Inflammatory macrophage treated with lipopolysaccharide for 4 hours (primary cell): ENCODE measurements at places on chromosomes 11 and 22.

DNA sequence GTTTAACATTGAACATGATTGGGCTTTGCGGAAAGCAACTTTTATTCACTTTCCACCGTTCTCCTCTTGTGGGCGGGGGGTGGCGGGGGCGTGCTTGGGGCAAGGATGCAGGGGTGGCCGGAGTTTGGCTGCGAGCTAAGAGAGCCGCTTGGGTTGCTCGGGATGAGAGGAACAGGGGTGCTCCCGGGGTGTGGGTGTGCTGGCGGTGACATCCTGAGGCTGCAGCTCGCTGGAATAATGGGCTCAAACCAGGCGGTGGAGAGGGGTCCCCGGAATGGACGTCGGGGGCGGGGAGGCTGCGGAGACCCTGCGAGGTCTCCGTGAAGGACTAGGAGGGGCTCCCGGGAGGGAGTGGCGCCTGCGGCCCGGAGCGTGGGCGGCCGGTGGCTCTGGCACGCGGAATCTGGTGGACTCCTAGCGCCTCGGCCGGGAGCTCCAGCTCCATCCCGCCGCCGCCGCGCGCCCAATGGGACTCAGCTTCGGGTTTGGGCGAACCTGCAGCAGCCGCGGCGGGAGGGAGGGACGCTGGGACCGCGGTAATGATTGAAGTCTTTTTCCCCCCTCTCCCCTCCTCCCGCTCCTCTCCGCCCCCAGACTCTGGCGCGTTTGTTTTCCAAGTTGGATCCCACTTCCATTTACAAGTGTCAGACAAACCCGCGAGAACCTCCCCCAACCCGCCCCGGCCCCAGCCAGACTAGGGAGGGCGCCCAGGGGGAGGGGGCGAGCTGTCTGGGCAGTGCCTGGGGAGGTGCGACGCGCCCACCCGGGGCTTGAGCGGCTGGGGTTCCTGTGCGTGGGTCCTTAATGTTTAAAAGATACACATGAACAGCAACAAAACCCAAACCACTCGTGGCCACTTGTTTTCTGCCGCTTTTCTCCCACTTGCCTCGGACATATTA, 2.0 kb downstream of the FAT3 start:
- no peak for DNase-seq

GRCh38 chr11:60878245-60879101, 11.1 kb downstream of the ZP1 start:
- DNase-seq: no peak

GRCh38 chr11:112770487-112770886, 190.7 kb upstream of the NCAM1 start:
- DNase-seq: no peak

DNA sequence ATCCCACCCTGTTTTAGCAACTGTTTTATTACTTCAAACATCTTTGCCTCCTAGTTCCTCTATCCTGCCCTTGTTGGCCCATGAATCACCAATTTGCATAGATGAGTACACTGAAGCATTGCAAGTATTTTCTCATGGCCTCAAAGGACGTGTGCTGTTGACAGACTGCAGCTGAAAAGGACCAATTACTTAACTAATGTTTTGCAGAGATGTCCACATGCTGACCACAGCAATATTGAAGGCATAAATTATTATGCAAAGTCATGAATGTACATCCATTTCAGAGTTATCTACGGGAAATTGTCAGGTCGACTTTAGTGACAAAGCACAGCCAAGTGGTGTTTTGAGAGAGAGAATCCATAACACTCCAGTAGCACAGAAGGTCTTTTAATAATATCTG, 64.8 kb downstream of the CADM1 start:
- DNase-seq: peak; percentile 9

GRCh38 chr11:66789097-66789890, 53.9 kb upstream of the RCE1 start:
- DNase-seq: no peak

GRCh38 chr11:68263444-68264035, 8.2 kb downstream of the C11orf24 start:
- no peak for DNase-seq

- DNase-seq: no peak
Measured at GRCh38 chr11:90630176-90630575, 407.3 kb upstream of the CHORDC1 start.

DNA sequence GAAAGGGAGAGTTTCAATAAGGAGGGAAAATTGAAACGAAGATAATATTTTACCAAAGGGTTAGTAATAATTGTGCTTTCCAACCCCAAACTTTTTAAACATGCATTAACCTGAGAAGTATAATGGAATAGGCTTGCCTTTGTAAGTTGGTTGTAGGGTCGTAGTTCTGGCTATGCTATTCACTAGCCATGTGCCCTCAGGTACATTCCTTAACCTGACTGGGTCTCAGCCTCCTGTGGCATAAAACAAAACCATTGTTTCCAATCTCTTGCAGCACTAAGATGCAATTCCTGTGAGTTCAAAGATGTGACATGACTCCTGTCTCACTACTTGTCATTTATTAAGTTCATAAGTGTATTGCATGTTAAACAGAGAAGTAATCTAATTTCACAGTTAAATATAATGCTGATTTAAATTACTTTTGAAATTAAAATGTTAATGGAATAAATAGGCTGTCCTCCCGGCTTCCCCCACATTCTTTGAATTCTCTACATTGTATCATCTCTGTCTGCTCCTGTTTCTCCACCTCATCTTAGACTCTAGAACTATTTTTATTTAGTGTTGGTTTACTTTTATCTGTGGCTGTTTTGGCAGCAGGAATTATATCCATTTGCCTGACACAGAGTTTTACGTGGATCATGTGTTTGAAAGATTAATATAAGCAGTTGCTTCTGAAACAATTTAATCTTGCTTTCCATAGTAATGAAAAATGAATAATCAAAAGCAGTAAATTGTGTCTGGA, 216.3 kb downstream of the FAT3 start:
- no peak for DNase-seq

- no peak for DNase-seq
Measured at GRCh38 chr22:46500201-46500600, 37.2 kb downstream of the CELSR1 start.

- peak; percentile 24 for DNase-seq
Measured at GRCh38 chr22:49368976-49369725, 458.5 kb downstream of the BRD1 start.

- no peak for DNase-seq
Measured at GRCh38 chr11:64796047-64796756, 6.8 kb downstream of the MAP4K2 start.

DNA sequence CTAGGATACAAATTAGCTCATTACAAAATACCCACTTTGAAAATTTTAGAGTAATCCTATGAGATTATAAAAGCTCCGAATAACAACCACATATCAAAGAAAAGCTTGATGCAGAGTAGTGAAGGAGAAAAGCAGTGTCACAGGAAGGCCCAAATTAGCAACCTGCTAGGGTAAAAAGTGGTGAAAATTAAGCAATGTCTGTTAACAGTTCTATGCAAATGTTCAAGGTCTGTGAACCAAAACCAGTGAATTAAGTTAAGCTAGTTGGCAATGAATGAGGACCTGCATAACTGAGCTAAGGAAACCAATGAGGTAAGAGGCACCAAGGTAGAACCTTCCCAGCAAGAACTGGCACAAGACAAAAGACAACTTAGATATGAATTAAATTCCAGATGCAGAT, 29.6 kb downstream of the PRDM10 start:
- no peak for DNase-seq

GRCh38 chr11:71418643-71419042, 29.6 kb downstream of the DHCR7 start:
- DNase-seq: no peak

DNA sequence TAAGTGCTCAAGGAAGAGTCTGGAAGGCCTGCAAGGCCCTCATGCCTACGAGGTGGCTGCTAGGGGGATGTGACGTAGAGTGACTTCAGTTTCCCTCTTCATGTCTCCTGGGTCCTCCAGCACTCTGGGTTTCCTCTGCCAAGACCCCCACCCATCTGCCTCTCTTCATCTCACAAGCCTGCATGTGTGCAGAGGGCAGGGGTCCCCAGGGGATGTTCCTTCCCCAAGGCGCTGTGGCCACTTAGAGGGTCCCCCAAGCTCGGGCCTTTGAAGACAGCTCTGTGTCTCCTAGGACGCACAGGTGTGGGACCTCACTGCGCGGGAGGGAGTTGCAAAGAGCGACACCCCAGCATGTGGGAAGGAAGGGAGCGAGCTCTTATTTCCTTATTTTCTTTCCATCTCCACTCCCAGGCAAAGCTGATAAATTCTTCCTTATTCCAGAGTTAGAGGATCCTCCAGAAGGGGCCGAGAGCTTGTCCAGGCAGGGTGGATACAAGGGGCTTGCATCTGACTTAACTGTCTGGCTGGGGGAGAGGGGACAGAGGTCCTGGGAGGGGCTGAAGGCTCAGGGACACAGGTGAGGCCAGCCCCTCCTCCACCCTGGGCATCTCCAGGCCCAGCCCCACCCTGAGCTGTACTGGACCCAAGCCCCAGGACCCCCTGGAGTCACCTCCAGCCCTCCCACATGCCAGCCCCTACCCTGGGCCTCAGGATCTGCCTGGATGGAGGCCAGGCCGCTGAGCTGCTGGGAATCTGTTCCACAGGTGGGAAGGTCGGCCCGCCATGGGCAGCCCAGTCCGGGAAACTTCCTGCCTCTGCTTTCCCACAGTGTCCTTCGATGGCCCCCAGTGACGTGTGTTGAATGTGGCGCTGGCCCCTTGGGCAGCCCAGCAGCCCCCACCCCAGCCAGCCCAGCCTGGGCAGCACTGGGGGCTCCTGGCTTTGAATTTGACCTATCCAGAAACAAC, 59.7 kb upstream of the KCNQ1OT1 start:
- DNase-seq: no peak

GRCh38 chr22:36986242-36986821, 32.9 kb downstream of the TST start:
- peak; percentile 45 for DNase-seq

- no peak for DNase-seq
Measured at GRCh38 chr22:50298937-50299784, 8.3 kb downstream of the PLXNB2 start.

- DNase-seq: no peak
Measured at GRCh38 chr11:76578654-76579055, 91.9 kb downstream of the LRRC32 start.

DNA sequence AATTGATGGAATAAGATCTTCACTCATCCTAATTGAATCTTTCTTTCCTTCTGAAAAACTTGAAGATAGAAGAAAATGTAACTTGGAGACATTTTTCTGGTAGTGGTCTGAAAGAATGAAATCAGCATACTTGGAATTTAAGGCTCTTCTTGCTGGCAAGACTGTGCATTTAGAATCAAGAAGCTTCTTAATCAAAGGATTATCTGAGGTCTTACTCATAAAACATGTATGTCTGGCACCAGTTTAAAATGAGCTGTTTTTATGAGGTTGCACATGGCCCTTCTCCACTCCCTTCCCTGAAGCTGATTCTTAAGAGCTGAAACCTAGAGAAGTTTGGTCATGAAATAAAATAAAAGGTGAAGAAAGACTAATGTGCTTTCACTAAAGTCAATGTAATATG, 77.3 kb downstream of the ARHGEF12 start:
- no peak for DNase-seq

DNA sequence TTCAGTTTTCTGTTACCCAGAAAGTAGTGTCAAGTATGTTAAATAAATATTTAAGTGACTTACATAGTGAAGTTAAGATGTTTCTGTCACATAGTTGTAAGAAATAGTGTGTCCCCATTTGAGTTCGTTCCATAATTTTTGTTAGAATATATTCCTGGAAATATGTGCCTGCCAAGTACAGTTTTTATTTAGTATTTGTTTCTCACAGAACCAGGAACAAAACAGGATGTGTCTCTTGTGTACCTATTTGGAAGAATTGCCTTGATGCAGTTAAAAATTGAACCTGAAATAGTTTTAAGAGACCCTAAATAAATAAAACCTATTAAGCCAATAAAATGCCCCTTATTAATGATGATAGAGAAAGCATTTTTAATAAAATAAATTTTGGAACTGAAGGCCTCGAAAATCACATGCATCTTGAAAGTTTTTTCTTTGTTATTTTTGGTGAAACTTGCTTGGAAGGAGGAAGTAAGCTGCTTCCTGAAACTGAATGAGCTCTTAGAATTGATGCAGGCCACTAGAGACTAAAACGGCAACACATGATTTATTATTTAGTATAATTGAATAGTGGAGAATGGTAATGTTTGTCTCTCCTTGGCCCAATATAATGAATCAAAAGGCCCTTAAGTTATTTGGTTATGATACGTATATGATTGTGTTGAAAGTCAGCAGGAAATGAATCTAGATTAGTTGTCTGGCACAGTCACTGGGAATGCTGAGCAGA, 55.9 kb downstream of the SWAP70 start:
- peak; percentile 43 for DNase-seq

- DNase-seq: no peak
Measured at GRCh38 chr11:78138291-78138690, 1.1 kb downstream of the ALG8 start.

GRCh38 chr11:34624069-34624468, 3.2 kb downstream of the EHF start:
- no peak for DNase-seq

- DNase-seq: no peak
Measured at GRCh38 chr11:71109186-71109585, 143.2 kb downstream of the SHANK2 start.
